ENCODE measurements at places on chromosomes 11 and 22.

GRCh38 chr22:35032571-35032970, 33.4 kb upstream of the ISX start:
- no peak for DNase-seq

GRCh38 chr22:31619611-31620300, 42.3 kb downstream of the PISD start:
- DNase-seq = no peak

DNA sequence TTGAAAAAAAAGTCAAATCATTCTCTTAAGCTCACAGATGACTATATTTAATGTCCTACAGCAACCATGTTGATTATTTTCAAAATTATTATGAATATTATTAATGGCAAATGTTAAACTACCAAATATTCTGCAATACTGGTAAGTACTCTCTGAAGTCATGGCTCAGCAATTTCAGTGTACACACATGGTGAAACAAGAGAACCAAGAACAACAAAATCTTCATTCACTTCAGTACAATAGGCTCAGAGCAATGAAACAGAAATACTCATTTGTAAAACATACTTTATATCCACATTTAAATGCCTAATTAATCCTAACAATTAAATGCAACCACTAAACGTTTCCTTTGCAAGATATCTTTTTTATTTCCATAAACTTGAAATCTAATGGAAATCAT, 347.2 kb downstream of the TTC28 start:
- DNase-seq = no peak

DNA sequence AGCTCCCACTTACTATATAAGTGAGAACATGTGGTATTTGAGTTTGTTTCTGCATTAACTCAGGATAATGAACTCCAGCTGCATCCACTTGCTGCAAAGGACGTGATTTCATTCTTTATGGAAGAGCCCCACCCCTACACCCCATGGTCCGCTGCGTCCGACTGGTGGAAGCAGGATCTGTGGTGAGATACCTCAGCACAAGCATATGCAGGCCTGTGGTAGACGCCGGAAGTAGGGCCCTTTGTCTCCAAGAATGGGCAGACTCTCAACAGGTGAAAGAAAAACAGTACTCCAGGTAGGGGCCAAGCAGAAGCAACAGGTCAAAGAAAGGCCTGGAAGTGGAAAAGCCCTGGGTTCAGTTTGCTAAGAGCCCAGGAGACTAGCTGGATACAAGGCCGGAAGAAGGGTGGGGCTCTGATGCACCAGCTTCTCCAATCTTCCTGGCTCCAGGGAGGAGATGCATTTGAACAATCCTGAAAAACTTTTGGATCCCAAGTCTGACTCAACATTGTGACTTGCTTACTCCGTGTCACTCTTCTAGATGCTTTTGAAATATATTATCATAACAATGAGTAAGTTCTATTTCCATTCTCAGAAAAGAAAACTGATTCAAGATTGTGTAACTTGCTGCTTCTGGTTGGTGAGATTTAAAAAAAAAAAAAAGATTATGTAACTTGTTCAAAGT, 30.4 kb downstream of the NEAT1 start:
- DNase-seq = no peak

DNA sequence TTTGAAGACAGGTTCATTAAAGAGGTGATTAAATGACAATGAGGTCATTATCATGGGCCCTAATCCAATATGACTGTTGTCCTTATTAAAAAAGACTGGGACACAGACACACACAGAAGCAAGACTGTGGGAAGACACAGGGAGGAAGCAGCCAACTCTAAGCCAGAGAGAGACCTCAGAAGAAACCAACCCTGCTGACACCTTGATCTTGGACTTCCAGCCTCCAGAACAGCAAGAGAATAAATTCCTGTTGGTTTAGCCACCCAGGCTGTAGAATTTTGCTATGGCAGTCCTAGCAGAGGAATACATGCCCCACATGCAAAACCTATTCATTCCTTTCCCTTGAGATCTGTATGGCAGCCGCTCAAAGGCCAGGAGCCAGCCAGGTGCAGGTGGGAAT, 35.6 kb upstream of the CACNG2 start:
- no peak for DNase-seq

GRCh38 chr11:44335052-44335760, 25.3 kb upstream of the ALX4 start:
- DNase-seq = no peak

- DNase-seq = no peak
Observed at GRCh38 chr11:89182773-89183518, 5.3 kb downstream of the TYR start.

- DNase-seq = no peak
Observed at GRCh38 chr22:49685686-49686085, 142.0 kb downstream of the BRD1 start.

DNA sequence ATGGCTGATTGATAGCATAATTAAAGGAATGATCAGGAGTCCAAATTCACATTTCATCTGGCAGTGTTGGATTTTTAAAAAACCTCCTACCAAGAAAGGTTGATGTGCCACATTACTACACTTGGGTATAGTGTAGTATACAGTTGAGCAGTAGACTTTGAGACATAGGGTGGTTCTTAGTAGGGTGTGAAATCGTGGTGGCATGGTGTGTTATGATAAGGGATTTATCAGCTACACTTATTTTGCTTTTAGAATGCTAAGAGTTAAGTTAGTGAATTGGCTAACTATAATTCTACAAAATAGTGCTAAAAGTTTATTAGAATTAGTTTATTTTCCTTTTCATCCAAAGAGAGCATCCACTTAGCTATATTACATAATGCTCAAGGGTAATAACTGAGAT, 13.1 kb downstream of the TBCEL start:
- no peak for DNase-seq

DNA sequence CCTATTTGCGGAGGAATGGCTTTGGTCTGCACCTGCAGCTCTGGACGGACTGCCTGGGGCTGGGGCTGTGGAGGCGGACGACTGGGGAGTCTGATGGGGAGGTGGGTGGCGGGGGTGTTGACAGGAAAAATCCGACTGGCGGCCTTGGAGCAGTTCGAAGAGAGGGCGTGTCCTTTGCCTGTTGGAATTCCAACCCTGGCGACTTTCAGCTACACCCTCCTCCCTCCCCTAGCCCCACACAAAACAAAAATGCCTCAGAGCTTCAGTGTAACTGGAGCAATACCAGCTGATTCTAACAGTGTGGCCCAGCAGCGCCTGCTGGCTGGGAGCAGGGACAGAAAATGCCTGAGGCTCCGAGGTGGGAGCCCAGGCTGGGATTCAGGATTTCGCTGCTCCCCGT, 85.4 kb downstream of the ATXN10 start:
- no peak for DNase-seq

DNA sequence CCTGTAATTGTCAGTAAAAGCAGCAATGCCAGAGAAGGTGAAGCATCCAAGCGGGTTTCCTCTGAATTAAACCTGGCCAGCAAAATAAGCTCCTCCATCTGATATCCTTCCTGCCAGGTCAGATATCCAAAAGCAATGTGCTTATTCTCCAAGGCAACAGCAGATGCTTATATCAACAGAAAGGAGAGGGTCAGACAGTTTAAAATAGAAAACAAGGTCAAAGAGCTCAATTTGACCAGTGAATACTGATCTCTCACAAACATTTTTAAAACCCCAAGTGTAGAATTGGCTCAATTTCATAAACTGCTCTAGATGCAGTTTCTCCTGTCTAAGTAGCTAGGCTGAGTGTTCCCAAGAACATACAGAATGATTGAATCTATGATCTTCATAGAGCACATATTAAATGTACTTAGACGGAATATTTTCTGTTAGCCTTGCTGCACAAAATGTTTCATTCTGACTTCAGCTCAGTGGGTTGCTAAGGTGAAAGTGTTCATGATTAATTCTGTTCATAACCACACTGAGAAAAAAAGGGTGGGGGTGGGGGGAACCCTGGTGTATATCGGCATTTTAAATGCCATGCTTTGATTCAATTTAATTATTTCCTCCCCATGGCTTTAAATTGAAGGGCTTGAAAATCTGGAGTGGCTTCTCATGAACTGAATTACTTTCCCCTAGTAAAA, 174.2 kb upstream of the ARHGAP20 start:
- DNase-seq = no peak

- no peak for DNase-seq
Observed at GRCh38 chr11:101346591-101346990, 217.0 kb upstream of the PGR start.

DNA sequence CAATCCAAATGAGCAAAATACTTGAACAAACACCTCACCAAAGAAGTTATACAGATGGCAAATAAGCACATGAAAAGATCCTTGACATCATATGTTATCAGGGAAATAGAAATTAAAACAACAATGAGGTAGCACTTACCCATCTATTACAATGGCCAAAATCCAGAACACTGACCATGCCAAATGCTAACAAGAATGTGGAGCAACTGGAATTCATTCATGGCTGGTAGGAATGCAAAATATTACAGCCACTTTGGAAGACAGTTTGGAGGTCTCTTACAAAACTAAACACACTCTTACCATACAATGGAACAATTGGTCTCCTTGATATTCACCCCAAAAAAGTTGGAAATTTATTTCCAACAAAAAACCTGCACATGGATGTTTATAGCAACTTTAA, 19.1 kb upstream of the FAM181B start:
- DNase-seq = no peak

DNA sequence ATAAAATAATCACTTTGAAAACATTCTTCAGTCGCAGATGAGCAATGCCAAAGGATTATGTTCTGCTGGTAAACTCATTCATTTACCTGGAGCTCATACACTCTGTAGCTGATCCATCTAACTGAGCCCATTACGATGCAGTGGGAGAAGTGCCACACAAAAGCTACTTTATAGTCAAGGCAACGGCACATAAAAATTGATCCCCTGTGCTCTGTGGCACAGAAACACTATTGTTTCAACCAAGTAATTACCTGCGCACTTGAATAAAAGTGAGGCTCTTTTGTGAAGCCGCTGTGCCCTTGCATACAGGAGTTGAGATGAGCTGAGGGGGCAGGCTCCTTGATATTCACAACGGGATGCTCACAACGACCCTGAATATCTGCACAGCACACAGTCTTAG, 7.2 kb downstream of the DKK3 start:
- no peak for DNase-seq
